ENCODE measurements at places on chromosomes 12 and 14. TPM values are rescaled to one million over a fixed set of nuclear protein-coding genes. Genes with fewer than 3 reads are reported as not detected.

CLEC4D gene
- total RNA-seq: not detected

PROX2 gene
- not detected for total RNA-seq

NRL gene
- total RNA-seq: 0.65 TPM

CCDC91 gene
- 25.4 TPM for total RNA-seq

LRRIQ1 gene
- total RNA-seq: 1.3 TPM

SCN8A gene
- total RNA-seq: 1.3 TPM

CMA1 gene
- total RNA-seq: not detected

ABCC9 gene
- total RNA-seq: not detected

FBRSL1 gene
- 98.4 TPM for total RNA-seq

ZCCHC8 gene
- total RNA-seq: 24.1 TPM

CORO1C gene
- 166 TPM for total RNA-seq
